Activated CD4-positive, alpha-beta T cell treated with anti-CD3 and anti-CD28 coated beads, Interleukin-2, amount 50 U/mL, for 24 hours (primary cell): ENCODE measurements at places on chromosomes 6 and 20.

GRCh38 chr6:14811775-14812428, 434.0 kb upstream of the JARID2 start:
- no peak for DNase-seq

GRCh38 chr6:154921482-154921881, 73.6 kb upstream of the TIAM2 start:
- DNase-seq, result no peak

DNA sequence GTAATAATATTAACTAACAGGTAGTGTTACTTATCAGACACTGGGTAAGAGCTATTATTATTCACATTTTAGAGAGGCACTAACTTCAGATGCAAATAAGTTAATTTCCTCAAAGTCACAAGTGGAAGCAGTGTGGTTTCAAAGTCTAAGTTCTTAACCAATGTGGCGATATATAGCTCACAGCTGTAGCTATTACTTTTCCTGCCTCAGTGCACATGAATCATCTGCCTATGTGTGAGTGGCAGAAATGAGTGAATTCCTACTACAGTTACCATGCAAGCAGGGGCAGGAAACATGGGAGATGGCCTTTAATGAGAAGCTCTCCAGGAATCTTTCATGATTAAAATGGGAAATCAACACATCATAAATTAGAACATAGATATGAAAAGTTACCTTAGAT, 126.2 kb upstream of the EYA4 start:
- DNase-seq, result no peak

- peak; percentile 2 for DNase-seq
Observed at GRCh38 chr6:25882051-25882496, 8.0 kb upstream of the SLC17A3 start.

DNA sequence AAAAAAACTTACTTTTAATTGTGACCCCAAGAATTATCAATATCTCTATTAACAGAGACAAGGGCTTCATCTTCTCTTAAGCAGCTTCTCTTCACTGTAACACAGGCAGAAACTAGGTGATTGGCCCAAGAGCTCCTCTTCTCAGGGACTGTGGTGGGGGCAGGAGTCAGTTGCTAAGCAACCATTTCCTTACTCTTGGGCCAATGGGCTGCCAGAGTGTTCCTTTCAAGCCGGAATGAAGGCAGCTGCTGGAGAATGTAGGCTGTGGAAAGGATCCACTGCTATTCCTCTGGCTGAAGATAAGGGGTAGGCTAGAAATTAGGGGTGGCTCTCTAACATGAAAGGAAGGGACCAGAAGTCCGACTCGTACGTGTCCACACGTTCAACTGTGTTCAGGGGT, at the start of gene SEL1L2:
TSS of gene SEL1L2 (minus strand) at position 150 of the 400 bp plus-strand sequence. CDS start at position 70, 80 bp downstream.
- DNase-seq, result no peak

- DNase-seq, result no peak
Observed at GRCh38 chr6:7468382-7469081, 72.9 kb upstream of the DSP start.

DNA sequence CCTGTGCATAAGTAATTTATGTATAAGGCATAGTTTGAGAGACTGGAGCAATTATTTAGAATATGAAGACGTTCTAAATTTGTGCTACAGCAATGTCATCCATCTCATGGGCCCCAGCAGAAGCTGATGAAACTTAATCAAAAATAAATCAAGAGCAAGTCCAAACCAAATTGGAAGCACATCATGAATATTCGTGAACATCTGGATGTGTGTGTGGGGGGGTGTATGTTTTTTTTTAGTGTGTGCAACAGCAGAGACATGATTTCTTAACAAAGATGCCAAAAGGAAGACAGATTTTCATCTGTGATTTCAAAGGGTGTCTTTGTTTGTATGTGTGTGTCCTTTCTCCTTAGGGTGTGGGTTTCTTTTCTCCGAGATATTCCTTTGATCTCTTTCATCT, 58.9 kb downstream of the SASH1 start:
- DNase-seq, result no peak

GRCh38 chr20:33192912-33193501, 24.1 kb upstream of the BPIFA3 start:
- DNase-seq, result no peak

DNA sequence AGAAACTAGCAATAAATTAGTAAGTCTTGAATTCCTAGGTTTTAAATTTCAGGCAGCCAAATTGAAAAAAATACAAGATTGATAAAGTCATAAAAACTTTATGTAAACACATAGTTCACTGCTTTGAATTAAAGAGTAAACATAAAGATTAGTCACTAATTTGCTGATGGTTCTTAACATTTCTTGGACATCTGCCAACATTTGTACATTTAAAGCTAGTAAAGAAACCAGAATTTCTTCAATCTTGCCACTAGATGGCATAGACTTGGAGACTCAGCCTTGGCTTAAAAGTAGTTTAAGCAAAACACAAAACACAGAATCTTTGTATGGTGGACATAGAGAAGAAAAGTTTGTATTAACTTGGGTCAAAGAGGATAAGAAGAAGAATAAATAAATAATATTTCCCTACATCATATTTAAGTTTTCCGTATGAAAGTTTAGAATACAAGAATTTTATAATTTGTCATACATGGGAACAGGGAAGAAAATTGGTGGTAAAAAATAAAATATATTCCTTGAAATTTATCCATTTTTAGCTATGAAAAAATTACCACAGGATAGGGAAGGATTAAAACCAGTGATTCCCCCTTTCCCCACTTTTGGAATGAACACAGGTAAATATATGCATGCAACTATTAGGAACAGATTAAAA, 41.7 kb upstream of the FAM135A start:
- DNase-seq, result no peak

GRCh38 chr6:139172567-139172966, 37.7 kb downstream of the HECA start:
- no peak for DNase-seq

DNA sequence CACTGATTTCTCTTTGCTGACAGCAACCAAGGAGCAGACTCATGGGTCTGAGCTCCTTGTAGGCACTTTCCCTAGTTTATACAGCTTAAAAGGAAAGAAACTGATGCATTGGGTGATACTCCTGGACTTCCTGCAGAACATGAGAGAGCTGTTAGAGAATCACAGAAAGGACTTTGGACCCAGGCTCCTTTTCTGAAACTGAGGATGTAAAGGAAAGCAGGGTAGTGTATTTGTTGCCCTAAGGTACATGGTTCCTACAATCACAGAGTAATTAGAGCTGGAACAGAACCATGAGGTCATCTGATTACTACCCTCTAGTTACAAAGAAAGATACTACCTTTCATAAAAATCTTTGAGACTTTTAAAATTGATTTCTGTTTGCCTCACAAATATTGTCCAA, 477.1 kb upstream of the SPTLC3 start:
- no peak for DNase-seq
